ENCODE measurements at places on chromosomes 13 and 19. TPM values are rescaled to one million over a fixed set of nuclear protein-coding genes. Genes with fewer than 3 reads are reported as not detected.

ZNF225 gene
- total RNA-seq, result 3.5 TPM

- ATAC-seq, result peak; percentile 9
Observed at GRCh38 chr13:50290186-50290585, 274.9 kb downstream of the KCNRG start.

- ATAC-seq, result peak; percentile 31
Observed at GRCh38 chr19:4456843-4457653, 546 bp downstream of the UBXN6 start.

DNA sequence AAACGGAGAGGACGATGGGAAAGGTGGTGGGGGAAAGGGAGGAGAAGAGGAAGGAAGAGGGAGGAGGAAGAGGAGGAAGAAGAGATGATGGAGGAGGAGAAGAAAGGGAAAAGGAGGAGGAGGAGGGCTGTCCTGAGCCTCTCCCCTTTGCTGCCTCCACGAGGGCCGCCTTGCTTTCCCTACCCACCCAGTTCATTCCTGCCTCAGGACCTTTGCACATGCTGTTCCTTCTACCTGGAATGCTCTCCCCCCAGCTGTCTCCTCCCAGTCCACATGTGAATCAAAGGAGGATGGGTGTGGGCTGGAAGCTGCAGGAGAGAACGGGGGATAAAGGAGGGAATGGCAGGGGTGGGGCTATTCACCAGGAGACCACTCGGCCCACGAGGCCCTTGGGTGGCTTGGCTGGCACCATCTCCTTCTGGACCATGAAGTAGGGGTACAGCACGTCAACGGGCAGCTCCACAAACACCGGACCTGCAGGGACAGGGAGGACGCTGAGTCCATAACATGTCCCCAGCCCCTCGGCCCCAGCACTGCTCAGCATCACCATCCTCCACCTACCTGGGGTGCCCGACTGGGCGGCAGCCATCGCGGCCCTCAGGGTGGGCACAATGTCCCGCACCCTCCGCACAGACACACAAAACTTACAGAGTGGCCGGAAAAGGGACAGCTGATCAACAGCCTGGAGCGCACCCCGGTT is 15.3 kb downstream of the SYDE1 start:
- ATAC-seq, result no peak

PCCA gene
- 7.2 TPM for total RNA-seq

DNA sequence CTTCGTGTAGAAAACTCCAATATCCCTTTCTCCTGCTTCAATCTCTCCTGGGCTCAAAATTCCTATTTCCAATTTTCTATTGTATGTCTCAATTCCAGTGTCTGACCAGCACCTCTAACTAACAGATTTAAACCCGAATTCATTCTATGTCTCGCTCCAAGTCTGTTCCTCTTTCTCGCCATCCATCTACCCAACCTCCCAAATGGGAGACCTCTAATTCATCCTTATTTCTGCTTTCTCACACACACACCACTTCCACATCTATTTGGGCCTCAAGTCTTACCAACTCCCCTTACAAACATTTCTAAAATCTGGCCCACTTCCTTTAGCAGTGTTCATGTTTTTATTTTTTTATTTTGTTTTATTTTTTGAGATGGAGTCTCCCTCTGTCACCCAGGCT is 53.3 kb downstream of the MBD3L2B start:
- ATAC-seq, result no peak

- no peak for ATAC-seq
Observed at GRCh38 chr19:49544154-49544553, 16.4 kb downstream of the RCN3 start.

DNA sequence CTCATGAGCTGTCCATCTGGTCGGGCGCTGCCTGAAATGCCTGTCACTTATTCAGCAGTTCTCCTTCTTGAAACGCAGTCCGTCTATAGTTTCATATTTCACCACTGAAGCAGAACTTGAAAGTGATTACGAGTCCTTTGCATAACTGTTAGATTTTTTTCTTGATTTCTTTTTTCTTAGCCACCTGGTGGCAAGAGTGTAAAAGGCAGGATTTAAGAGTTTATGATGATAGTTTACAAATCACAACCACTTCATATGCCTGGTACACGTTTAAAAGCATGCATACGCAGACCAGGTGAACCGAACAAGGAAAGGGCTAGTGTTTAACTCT is 45.8 kb downstream of the GGACT start:
- ATAC-seq, result peak; percentile 68

- ATAC-seq, result no peak
Observed at GRCh38 chr19:49953416-49953815, 7.6 kb downstream of the SIGLEC11 start.

IGSF23 gene
- not detected for total RNA-seq

DMKN gene
- total RNA-seq, result 0.11 TPM

PTGIR gene
- 1.3 TPM for total RNA-seq

- ATAC-seq, result no peak
Observed at GRCh38 chr13:43316281-43316680, 292.9 kb downstream of the DNAJC15 start.

GRCh38 chr19:45008552-45008951 is 7.3 kb downstream of the RELB start:
- ATAC-seq, result no peak

GRCh38 chr13:48578516-48579164 is 45.8 kb upstream of the RCBTB2 start:
- no peak for ATAC-seq

- no peak for ATAC-seq
Observed at GRCh38 chr13:41827507-41828213, 133.2 kb downstream of the VWA8 start.

GPR12 gene
- not detected for total RNA-seq

DNA sequence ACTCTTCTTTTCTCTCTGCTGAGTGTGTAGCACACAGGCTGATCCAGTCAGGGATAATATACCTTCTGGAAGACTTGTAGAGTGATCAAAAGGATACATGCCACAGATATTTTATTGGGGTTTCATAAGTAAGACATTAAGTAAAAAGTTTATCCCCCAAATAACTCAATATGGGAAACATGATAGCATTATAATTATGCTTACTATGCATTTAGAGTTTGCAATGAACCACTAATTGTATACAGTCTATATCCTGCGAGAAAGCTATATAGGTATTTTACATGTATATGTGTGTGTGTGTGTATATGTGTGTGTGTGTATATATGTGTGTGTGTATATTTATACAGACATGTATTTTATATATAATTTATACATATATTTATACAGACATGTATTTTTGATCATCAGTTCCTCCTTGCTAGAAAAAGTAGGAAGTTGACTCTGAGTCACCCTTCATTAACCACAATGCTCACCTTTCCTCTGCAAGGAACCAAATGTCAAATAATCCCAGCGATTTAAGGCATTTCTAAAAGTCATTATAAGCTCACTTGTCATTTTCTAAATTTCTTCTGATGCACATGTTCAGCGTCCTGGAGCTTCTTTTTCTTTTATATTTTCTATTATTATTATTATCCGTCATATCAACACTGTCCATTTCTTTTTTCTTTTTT is 312.5 kb upstream of the OBI1 start:
- ATAC-seq, result no peak

DCLK1 gene
- total RNA-seq, result not detected

ZNF468 gene
- 14.2 TPM for total RNA-seq

DNA sequence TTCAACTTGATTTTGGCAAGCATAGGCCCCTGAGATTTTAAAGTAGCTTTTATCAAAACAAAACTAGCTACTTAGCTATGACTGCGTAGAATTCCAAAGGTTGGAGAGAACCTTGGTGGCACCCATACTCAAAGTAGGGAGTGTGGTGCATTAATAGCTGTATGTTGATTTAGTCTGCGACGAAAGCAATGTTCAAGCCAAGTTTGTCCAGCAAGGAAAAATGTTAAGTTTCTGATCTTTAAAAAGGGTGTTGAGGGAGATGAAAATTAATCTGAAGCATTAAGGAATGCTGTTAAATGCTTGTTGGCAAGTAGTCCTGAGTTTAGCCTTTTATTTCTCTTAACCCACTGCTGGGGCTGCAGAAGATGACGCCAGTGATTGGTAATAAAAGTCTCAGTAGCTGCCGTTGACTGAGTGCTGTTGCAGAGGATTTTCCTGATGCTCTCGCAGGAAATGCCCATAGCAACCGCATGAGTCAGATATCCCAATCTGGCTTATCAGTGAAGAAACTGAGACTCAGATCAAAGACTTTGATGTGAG is 75.9 kb upstream of the RNF113B start:
- ATAC-seq, result no peak

DNA sequence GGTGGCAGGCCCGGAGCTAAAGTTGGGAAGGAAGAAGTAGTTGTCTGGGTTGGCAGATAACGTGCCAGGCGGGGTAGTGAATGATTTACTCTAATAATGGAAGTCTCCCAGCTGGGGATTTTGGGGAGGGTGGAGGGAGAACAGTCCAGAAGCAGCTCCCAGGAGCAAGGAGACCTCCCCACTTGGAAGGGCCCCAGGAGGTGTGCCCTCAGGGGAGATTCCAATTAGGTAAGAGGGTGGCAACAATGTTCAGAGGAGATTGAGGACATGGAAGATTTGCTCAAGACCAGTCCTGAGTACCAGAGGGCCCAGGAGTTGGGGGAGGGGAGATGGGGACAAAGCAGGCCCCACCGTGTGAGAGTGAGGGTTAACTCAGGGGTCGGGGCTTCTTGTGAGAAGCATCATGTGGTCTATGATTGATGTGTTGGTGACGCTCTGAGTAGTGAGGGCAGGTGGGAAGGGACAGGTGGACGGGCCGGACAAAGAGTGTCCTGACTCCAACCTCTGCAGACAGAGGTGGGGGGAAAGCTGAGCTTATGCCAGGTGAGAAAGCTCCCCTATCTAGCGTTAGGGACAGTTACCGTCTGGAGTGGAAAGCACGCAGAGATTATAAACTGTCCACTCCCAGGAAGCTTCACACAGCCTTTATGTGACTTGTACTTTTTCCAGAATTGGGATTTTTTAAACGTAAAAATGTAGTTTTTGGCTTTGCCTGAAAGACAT is 3.5 kb downstream of the SPINT2 start:
- no peak for ATAC-seq

DNA sequence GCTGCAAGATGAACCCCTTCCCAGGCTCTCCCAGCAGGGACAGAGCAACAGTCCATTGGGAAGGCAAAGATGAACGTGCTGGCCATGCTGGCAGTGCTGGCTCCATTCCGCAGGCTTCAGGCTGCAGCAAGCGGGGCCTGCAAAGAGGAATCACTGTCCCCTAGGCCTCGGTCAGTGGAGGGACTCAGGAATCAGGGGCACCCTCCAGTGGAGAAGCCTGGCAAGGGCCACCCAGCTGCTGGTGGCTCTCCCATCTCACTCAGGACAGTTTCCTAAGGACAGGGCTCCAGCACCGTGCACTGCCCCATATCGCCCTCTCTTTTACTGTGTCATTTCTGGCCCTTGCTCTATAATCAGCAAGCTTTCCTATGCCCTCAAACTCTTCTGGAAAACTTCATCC is 498.6 kb downstream of the EFNB2 start:
- ATAC-seq, result no peak

DNA sequence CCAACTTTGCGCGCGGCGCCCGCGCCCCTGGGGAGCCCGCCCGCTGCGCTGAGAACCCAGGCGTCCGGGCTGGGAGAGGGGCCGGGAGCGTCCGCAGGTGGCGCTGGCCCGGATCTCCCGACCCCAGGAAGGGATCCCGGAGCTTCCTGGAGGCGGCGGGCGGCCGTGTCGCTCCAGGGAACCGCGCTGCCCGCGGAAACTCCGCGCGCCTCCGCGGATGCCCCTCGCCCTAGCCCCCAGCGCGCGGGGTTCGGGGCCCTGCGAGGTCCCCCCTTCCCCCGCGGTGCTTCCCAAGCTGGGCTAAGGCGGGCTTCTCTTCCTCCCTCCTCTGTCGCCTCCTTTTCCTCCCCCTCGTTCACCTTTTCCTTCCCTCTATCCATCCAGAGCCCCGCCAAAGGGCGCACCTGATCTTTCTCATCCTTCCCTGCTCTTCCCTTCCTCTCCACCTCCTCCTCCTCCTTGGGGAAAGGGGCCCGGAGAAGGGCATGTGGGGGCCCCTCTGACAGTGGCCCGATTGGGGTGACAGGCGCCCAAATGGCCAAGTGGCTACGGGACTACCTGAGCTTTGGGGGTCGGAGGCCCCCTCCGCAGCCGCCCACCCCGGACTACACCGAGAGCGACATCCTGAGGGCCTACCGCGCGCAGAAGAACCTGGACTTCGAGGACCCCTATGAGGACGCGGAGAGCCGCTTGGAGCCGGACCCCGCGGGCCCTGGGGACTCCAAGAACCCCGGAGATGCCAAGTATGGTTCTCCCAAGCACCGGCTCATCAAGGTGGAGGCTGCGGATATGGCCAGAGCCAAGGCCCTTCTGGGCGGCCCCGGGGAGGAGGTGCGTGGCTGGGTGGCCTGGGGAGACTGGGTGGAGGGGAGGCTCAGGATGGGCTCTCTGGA is 710 bp downstream of the SHD start:
- no peak for ATAC-seq

- ATAC-seq, result no peak
Observed at GRCh38 chr19:4582980-4583842, 23.7 kb upstream of the SEMA6B start.

DNA sequence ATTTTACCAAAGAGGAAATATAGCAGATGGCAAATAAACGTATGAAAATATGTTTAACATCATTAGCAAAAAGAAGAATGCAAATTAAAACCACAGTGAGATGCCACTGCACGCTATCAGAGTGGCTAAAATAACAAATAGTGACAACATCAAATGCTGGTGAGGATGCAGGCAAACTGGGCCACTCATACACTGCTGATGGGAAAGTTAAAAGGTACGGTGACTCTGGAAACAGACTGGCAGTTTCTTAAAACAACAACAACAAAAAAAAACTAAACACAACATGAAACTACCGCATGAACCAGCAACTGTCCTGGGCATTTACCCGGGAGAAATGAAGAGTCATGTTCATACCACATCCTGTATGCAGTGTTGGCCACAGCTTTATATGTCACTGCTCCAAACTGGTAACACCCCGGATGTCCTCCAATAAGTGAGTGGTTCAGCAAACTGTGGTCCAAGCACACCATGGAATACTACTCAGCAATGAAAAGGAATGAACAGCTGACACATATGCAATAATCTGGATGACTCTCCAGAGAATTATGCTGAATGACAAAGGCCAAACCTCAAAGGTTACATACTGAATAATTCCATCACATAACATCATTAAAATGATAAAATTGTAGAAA is 22.3 kb downstream of the EPS15L1 start:
- peak; percentile 88 for ATAC-seq

- no peak for ATAC-seq
Observed at GRCh38 chr19:46660008-46660517, 919 bp downstream of the DACT3 start.

PALM gene
- total RNA-seq, result 0.26 TPM

ZNF709 gene
- 1.6 TPM for total RNA-seq

CGB8 gene
- not detected for total RNA-seq

LILRA2 gene
- not detected for total RNA-seq

All from activated T-helper 17 cell treated with anti-CD3 and anti-CD28 coated beads, Interleukin-2, amount 50 U/mL, for 72 hours (primary cell).